SHP77 treated with DMSO at 0.1 percent for 48 hours (cell line): ENCODE measurements at places on chromosomes 6 and 20.
A peak's percentile ranks its signal among the peaks of the same experiment; 100 is the strongest.

DNA sequence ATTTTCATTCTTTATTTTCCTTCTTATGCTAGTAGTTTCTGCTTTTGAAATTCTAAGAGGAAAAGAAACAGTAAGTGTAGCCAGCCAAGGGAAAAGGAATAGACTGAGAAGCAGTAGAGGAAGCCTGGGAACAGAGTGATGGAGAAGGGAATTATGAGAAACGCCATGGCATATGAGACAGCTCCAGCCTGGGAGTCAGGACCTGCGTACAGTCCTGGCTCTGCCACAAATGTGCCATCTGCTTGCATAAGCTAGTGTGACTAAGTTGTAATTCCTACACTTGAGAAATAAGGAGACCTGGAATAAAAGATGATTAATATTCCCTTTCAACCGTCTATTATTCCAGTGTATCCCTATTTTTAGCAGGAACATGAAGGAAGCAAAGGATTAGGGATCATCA is 47.5 kb downstream of the OSTM1 start:
- DNase-seq = no peak

DNA sequence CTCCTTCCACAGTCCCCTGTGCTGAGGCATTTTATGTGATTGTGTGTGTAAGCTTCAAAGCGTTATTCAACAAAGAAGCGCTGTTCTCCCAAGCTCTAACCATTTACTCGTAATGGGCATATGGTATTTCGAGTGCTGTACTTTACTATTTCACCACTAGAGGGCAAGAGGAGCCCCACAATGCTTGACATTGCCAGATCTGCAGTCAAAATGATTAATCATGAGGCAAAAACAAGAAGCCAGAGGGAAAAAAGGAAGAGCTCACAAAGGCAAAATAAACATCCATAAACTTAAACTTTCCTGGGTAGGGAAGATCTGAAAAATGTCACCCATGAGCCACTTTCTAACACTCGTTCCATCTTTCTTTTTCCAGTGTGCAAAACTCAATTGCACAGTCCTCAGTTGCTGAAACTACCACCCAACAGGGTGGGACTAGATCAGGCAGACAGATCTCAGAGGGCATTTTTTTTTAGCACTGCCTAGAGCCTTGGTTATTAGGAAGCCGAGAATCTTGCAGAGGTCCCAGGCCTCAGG is 215.0 kb upstream of the PLCB4 start:
- DNase-seq = peak; percentile 61

DNA sequence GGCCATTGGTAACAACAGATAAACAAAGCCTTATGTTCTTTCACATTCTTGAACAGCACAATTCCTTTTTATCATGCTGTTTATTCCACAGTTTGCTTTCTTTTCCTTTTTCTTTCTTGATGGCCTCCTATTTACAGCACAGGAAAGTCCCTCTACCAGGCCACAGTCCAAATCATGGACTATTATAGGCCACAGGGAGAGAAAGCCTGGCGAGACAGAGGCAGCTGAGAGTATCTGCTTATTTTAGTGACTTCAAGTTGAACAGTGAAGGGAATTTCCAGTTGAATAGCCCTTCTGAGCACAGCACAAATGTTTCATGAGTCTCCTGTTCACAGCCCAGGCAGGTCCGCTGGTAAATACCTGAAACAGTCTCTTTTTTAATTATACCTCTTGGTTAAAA is 263.7 kb upstream of the ARID1B start:
- no peak for DNase-seq

DNA sequence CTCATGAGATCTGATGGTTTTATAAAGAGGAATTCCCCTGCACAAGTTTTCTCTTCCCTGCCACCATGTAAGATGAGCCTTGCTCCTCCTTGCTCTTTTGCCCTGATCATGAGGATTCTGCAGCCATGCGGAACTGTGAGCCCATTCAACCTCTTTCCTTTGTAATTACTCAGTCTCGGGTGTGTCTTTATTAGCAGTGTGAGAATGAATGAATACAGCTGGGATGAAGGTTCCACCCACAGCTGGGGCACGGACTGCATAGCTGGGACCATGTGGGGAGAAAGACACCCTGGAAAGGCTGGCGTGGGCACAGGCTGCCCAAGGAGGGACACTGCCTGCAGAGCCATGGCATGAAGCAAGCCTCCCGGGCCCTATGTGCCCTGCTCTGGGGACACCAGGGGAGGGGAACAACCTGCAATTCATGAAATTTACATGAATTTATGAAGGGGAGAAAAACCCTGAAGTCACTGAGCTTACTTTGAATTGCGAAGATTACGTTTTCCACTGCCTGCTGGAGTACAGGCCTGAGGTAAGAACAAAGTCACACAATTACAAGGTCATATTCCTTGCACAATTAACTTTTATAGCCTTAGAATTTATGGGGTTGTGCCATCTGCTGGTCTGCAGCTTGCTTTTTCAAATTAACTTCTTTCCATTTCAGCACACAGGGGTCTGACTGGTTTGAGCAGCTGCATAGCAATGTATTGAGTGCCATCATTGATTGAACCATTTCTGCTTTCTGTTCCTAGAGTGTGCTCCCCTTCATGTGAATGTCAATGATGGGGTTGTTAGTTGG is 46.2 kb downstream of the SLC22A1 start:
- DNase-seq = no peak

DNA sequence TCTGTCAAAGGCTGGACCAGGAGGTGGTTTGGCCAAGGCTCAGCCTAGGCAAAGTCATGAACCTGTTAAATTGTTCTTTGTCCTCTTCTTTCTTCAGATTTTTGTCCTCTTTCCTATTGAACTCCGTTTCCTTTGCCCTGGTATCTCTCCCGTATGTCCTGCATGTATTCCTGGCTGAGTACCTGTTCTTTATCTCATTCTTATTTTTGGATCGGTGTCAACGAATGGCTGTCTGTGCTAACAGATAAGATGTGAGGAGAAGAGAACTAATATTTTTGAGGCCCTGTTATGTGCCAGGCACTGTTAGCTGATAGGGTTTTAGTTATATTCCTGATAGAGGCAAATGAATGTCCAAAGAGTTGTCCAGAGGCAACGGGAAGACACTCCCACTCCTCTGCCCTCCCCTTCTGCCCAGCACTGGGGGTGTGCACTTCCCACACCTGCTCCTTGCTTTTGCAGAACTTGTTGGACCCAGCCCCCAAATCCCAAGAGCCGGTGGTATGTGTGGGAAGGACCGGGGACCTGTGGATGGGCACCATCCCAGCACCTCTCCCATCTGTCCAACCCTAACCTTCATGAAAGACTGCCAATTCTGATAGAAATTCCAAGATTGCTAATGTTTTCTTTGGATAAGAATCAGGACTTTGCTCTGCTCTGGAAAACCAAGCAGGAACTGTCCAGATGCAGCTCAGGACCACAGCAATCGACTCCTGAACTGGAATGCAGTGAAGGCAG is 20.6 kb downstream of the MMP24OS start:
- no peak for DNase-seq

- no peak for DNase-seq
Observed at GRCh38 chr6:134372603-134373281, 54.8 kb upstream of the SGK1 start.

DNA sequence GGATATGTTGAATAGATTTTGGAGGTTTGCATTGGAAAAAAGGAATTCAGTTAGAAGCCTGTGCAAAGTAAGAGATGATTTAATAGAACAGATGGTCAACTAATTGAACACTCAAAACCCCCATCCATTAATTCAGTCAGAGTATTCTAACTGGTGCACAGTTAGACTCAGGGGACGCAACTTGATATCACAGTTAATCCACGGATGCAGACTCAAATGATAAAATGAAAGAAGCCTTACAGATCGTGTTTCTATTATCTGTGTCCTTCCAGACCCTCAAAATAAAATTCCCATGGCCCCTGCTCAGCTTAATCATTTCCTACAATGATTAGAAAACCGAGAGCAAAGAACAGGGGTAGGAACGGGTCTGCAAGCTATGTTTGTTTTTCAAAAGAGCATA is 45.4 kb upstream of the DTNBP1 start:
- no peak for DNase-seq
